Cardiac muscle cell (in vitro differentiated cells and primary cell): ENCODE measurements at places on chromosomes 5 and 9.

- DNase-seq = no peak
These were observed 302.4 kb downstream of the NR3C1 start for GRCh38 chr5:143101121-143101520.

- peak; percentile 34 for DNase-seq
These were observed 23.4 kb upstream of the CORO2A start for GRCh38 chr9:98215821-98216220.

GRCh38 chr5:172493906-172494305 lies 39.6 kb upstream of the SH3PXD2B start:
- DNase-seq = no peak

DNA sequence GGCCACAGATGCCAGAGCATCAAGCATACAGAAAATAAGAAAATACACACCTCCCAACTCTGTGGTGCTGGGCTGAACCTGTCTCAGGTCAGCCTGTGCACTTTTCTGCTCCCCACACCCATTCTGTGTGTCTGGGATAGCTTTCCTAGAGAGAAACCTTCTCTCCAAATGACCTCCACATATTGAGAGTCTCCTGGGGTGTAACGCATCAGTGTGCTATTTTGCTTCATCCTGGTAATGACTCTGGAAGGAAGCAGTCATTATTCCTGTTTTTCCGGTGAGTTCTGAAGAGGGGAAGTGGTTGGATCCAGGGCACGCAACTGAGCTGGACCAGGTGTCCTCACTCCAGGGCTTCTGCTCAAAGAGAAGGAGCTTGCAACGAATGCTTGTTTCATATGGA lies 73.2 kb upstream of the SH3PXD2B start:
- no peak for DNase-seq

DNA sequence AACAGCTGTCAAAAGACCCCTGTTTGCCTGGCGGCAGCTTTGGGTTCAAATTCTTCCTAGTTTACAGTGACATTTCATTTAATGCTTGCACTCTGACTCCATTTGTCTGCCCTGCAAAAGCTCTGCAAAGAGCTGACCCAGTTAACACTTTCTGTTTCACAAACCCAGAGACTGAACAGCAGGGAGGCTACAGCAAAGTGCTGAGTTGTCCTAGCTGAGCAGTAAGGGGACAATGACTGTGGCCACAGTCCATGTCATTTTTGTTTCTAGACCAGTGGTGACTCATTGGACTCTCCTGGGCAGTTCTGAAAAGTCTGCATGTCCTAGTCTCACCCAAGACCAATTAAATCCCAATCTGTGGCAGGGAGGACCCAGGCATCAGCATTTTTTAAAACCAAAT lies 994.8 kb upstream of the WWC1 start:
- DNase-seq = no peak

- no peak for DNase-seq
These were observed 48.2 kb downstream of the TRIO start for GRCh38 chr5:14191325-14191724.

- DNase-seq = no peak
These were observed 55.1 kb downstream of the WHRN start for GRCh38 chr9:114450181-114450580.

GRCh38 chr5:31577438-31577837 lies 45.3 kb downstream of the C5orf22 start:
- no peak for DNase-seq

- DNase-seq = no peak
These were observed 20.8 kb downstream of the CPLX2 start for GRCh38 chr5:175892015-175892800.
